ENCODE measurements at places on chromosomes 16 and 17.

DNA sequence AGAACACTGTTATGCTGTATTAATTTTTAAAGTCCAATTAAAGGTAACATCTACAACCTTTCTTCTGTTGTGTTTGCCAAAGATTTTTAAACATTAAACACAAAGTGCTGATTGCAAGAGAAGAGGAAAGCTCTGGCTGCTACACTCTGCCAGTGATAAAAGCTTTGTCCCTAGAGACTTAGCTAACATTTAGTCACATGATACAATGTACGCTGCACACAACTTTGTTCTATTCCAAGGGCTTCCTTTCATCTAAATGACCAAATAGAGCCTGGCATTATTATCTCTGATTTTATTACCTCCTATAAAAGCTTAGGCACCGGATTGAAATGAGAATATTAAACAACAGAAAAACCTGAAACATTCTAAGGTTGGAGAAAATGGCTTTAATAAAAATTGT is 388.7 kb upstream of the PMFBP1 start:
- DNase-seq: no peak

DNA sequence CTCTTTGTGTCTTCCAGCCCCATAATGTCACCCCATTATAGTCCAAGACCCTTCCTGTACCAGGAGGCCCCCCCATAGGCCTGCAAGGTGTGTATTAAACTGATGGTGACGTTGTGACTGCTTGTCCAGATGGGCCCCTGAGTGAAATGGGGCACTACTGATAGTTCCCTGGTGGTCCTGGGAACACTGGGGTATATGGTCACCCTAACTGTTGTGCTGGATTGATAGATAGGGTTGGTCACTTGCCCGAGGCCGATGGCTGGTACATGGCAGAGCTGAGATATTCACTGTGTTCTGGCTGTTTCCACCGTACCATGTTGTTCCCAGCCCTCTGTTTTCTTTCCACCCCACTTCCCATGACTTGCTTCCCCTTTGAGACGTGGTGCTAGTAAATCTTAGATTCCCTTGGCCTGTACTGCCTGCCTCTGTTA is 4.3 kb downstream of the CNP start:
- DNase-seq: no peak

DNA sequence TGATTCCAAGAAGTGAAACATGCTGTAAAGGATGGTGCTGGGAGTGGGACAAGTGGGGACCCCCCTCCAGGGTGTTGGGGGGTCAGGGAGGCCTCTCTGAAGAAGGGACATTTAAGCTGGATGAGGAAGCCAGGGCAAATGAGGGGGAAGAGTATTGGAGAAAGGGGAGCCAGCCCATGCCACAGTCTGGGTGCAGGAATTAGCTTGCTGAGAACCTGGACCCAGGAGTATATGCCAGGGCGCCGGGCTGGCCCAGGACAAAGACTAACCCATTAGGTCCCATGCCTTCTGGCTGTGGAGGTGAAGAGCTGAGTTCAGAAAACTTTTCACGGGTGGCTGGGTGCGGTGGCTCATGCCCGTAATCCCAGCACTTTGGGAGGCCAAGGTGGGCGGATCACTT is 45.6 kb upstream of the PIK3R6 start:
- no peak for DNase-seq

GRCh38 chr17:16913463-16913862 is 58.5 kb downstream of the TNFRSF13B start:
- no peak for DNase-seq

DNA sequence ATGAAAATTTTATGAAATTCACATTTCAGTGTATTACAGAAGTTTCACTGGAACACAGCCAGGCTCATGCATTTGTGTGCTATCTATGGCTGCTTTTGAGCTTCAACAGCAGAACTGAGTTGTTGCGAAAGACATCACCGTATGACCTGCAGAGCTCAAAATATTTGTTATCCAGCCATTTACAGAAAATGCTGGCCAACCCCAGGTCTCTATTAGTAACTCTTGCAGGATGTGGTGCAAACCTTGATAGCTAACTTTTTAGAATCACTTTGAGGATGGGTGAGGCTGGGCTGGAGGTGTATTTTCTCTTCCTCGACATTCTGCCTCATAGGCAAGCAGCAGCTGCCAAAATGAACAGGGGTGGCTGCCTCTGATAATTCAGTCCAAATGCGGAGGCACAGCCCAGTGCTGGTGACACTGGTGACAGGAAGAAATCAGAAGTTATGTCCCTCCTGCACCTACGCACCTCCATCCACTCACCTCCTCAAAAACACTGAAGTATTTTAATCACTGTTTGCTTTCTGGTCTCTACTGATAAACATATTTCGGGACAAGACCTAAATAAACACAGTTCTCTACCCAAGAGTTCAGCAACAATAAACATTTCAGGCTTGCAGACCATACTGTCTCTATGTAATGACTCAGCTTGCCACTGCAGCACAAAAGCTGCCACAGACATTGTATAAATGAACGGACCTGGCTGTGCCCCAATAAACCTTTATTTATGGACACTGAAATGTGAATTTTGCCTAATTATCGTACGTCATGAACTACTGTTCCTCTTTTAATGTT is 28.5 kb downstream of the ARHGAP17 start:
- no peak for DNase-seq

- DNase-seq: no peak
Observed at GRCh38 chr17:16304830-16305229, 48.4 kb downstream of the CENPV start.

Data from RWPE1 (cell line).